Fibroblast of villous mesenchyme (primary cell): ENCODE measurements at places on chromosomes 1 and 21. TPM values are rescaled to one million over a fixed set of nuclear protein-coding genes. Genes with fewer than 3 reads are reported as not detected.

- DNase-seq = no peak
Measured at GRCh38 chr21:25518491-25518911, 88.8 kb downstream of the MRPL39 start.

DNA sequence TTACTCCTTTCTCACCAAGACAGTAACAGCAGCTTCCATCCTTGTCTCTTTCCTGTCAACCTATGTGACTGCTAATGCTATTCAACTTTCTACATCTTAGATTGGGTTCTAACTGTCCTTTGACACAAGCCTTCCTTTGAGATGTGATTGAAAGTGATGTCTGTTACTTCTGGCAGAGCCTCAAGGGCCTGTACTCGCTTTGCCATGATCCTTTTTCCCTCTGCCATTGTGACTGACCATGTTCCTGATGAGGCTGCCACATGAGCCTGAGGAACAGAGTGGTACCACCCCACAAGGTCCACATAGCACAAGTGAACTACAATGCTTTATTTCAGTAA is 138.8 kb upstream of the RAB4A start:
- no peak for DNase-seq

AVPR1B gene
- total RNA-seq = not detected in 2 replicates

F5 gene
- not detected in 2 replicates for total RNA-seq
